ENCODE measurements at places on chromosomes 1 and 21. TPM values are rescaled to one million over a fixed set of nuclear protein-coding genes. Genes with fewer than 3 reads are reported as not detected.

MT1HL1 gene
- not detected for total RNA-seq

OVAAL gene
- total RNA-seq: not detected

KAZN gene
- total RNA-seq: 0.85 TPM

DNA sequence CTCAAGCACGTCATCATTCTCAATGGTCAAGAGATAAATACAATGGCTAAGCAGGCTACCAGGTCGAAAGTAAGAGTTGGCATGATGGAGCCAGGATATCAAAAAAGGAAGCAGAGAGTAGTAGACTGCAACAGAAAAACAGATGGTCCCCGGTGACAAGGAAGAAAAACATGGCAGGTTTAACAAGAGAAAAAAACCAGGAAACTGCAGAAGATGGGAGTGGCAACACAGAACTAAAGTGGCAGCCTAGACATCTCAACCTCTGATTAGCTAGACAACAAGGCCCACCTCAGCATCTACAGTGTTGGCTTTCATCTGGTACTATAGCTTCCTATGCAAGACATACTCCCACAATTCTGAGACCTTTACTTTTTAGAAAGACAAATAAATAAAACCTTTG is 3.1 kb downstream of the UBR4 start:
- no peak for DNase-seq

- DNase-seq: no peak
Observed at GRCh38 chr1:7106442-7107108, 321.3 kb downstream of the CAMTA1 start.

DNA sequence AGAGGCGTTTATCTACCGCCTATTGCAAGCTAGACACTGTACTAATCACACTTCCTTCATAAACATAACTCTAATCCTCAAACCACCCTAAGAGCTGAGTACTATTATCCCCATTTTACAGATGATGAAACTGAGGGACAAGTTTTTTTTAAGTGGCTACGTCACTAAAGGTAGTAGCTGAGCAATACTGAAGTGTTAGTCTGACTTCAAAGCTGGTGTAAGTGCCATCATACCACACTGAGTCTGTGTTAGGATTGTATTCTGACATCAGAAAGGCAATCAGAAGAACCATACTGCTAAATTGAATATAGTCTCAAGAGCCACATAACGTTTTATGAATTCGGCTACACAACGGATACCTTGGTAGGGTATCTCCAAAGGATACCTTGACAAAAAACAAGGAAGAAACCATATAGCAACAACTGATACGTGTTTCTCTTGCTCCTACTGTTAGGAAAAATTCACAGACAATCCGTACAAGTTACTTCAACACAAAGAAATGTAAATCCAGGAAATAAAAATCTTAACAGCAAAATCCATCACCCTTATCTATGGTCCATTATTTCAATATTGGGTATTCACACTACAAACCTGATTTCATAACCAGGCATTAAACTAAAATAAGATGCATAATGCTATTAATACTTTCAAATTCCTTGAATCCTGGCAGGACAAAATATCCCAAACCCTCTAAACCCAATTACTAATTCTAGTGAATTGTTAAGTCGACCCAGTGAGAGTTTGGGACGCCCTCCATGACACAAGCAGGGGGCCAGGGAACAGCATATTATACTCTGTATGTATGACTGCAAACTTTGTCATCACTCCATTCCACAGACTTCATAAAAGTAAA is 1.6 kb downstream of the TP53BP2 start:
- DNase-seq: no peak

DNA sequence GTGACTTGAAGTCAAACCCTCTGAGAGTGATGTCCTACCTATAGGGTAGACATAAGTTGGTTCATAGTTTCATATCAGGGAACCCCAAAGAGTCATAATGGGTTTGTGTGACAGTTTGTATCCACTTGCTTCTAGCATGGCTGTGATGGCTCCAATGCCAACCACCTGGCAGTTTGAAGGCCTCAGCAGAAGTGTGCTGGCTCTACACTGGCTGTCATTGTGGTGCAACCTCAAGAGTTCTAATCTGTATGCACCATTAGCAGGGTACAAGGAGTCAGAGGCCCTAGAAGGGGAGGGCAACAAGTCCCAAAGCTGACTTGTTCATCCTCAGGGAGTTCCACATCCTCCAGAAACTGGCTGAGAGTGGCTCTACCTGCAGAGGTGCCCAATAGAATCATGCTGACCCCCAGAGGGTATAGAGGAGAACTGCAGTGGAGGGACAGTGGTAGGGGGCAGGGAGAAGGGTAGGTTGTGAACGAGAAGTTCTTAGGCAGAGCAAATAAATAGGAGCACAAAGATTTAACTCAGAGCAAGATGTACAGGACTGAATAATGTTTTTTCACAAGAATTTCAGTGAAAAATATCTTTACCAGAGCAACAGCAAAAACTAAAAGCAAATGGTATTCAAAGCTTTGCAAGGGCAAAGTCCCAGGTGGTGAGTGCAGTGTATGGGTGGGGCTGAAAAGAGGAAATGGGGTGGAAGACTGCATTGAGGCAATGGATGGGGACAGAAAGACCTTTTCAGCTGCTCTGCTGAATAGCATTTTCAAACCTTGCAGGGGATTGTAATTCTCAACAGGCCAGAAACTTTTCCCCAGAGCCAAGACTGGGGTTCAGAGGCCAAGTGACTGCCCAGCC is 3.2 kb downstream of the FCRL2 start:
- no peak for DNase-seq

GRCh38 chr1:94643819-94644218 is 102.3 kb upstream of the F3 start:
- DNase-seq: no peak

- DNase-seq: no peak
Observed at GRCh38 chr1:180167721-180168467, 13.2 kb downstream of the QSOX1 start.

DNA sequence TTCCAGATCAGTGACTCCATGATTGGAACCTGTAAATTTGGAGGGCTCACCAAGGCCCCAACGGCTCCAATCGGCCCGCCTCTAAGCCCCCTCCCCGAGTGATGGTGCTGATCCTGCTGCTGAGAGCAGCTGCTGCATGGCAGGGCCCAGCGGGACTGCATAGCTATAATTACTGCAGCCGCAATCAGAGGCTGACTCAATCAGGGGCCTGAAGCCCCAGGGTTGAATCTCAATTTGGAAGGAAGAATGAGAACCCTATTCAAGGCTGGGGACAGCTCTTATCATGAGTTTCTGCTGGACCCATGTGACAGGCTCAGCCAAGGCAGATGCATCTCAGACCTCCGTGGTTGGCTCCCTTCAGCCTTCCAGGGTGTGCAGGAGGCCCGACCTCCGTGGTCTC is 42.8 kb upstream of the MAGOH start:
- DNase-seq: no peak

DNA sequence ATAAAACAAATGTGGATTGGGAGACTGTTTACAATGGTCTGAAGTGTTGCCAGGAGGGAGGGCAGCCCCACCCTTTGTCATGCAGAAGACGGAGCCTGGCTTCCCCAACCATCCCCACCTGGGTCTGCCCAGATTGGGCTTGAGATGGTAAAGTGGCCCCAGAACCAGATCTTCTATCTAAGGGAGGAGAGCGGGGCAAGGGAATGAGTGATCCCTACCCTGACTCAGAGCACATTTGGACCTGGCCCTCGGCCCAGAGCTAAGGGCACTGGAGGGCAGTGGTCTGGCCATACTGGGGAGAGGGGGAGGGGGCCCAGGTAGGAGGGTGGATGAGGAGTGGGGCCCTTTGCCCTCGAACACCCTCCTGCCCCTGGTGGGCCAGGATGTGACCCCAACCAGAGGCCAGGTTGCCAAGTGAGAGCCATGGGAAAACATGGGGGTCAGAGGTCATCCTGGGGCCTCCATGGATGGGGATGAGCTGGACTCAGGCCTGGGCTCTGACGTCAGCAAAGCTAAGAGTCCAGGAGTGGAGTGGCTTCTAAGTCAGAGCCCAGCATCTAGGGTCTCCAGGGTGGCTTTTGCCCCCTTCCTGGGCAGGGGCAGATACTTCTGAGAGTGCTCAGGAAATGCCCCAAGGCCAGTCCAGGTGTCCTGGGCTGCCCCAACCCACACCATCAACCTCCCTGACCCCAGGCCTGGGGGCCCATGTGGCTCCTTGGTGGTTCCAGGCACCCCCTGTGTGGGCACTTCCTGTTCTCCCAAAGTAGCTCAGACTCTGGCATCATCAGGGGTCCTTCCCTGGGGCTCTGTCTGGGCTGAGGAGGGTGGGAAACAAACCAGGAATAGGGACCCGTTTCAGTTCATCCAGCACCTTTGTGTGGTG is 1.6 kb upstream of the LEFTY1 start:
- no peak for DNase-seq

DNA sequence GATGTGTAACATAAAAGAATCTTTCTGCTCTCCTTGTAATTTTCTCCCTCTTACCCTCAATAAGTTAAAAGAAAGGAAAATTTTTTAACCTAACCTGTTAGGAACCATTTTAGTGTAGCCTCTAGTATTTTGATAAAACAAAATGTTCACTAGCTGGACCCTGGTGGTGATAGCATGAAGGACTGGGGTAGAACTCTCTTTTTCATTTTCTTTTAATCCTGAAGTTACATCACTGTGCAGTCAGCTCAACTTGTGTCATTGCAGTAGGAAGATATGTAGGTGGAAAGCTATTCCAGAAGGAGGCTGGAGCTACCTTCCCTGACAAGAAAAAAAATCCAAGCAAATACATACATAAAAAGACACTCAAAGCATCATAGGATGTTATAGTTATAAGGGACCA is 39.3 kb downstream of the NFIA start:
- DNase-seq: no peak

GRCh38 chr1:29984862-29985605 is 738.4 kb downstream of the MATN1 start:
- DNase-seq: no peak

- DNase-seq: no peak
Observed at GRCh38 chr1:6037338-6037762, 8.3 kb upstream of the KCNAB2 start.

- no peak for DNase-seq
Observed at GRCh38 chr1:240149484-240150094, 57.9 kb downstream of the FMN2 start.

DNA sequence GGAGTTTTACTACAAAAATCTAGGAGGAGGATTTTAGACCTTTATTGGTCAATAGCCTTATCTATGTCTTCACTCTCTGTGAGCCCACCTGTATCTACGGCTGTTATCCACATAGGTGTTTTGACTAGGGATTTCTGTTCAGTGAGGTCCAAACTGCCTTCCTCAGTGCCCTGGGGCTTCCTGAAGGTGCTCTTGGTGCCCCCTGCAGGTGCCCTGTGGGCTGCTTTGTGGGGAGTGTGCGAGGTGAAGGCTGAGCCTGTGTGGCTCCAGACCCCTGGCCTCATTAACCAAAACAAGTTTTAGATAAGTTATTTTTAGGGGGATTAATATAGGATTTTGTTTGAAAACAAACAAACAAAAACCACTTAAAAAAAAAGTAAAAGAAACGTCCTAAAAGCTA is 122.5 kb downstream of the KIF26B start:
- no peak for DNase-seq

DNA sequence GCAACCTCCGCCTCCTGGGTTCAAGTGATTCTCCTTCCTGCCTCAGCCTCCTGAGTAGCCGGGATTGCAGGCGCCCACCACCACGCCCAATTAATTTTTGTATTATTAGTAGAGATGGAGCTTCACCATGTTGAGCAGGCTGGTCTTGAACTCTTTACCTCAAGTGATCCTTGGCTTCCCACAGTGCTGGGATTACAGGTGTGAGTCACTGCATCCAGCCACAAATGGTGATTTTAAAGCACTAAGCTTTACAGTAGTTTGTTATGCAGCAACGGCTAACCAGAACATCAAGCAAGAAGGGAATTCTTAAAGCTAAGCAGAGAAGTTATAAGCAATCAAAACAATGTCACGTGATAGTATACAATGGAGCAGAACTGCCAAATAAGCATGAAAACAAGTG is 65.7 kb downstream of the NVL start:
- DNase-seq: no peak

Measured in pulmonary artery endothelial cell (primary cell).